AG04450 (cell line): ENCODE measurements at places on chromosomes 2 and 18. TPM values are rescaled to one million over a fixed set of nuclear protein-coding genes. Genes with fewer than 3 reads are reported as not detected.

DNA sequence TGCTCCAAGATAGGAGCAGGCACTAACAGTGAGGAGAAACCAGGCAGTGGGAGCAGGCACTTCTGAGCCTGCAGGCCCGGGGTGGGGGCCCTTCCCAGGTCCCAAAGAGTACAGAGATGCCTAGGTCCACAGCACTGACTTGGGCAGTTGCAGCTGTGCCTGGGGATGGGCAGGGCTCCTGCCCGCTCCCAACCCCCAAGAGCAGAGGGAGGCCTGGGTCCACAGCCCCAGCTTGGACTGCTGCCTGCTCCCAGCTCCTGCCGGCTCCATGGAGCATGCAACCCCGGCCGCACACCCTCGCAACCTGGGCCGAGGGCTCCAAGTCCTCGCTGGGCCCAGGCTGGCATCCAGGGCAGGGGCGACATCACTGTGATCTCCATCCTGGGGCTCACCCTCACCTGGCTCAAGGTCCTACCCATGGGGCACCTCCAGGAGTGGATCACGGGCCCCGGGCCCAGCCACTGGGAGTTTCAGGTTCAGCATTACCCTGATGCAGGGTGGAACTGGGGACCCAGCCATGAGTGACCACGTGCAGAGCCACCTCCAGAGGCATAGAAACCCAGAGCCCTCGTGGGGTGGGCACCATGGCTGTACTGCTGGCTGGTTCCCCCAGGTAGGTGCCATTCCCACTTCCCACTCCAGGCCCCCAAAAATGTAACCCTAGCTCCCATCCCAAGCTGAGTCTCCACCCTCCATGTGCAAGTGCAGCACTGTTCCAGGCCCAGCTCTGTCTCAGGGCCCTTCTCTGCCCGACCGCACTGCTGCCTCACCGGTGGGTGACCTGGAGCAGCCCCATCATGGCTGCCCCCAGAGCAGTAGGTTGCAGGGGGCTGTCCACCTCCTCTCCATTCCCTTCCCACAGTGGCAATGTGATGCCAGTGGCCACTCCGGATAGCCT, 325.6 kb downstream of the NR4A2 start:
- DNase-seq: no peak

- DNase-seq: no peak
Observed at GRCh38 chr18:24071779-24072178, 57.2 kb downstream of the TTC39C start.

DNA sequence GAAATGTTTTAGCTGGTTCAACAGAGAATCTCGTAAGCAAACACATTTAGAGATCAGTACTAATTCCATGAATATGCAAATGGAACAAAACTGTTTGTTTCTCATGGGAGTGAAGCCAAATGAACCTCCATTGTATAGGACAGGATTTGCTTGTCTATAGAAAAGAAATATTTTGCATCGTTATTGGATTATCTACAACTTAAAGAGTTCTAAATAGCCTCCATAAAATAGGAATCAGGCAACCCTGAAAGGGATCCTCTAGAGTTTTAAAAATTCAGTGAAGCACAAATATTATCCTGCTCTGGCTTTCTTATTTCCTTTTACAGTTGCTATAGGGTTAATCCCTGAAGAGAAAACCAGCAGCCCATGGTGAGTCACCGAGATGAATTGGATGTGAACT, 378.4 kb upstream of the NRXN1 start:
- DNase-seq: no peak

CRYGC gene
- polyA plus RNA-seq: not detected in 2 replicates

- peak; percentile 43 for DNase-seq
Observed at GRCh38 chr2:55718165-55719008, 24.7 kb upstream of the PNPT1 start.

DNA sequence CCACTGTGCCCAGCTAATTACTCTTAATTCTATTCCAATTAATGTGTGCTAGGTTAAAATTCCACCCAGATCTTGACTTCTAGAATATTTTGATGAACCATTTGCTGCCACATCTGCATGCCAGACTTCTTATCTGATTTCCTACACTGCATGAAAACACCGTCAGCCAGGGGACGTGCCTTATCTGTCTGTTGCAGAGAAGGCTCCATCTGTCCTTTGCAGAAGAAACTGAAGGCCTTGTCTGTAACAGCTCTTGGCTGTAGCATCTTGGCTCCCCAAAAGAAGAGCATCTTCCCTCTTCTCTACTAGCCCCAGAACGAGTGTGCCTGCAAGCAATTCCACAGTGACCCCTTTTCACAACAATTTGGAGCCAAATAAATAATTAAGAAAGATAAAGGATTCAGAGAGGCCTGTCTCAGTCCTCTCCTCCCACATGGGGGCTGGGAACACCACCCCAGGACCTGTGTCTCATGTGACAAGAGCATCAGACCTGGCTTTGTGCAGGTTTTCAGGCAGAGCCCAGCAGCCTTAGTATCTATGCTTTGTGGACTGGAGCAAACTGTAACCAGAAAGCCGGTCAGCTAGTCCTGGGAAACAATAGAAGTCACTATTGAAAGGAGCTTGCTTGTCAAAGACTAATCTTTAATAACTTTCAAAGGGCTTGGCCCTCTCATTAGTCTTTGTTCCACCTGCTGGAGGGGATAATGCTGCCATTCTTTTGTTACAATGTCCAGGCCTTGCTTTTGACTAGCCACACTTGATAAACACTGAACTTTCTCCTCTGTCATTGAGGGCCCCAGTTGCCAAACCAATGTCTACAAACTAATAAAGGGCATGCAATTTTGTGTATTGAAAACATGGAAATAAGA, 84.0 kb upstream of the NEUROD1 start:
- DNase-seq: no peak

GRCh38 chr2:27135478-27135955, 1.1 kb upstream of the PREB start:
- no peak for DNase-seq

SATB2 gene
- 5.0 and 5.3 TPM in 2 replicates for polyA plus RNA-seq
